ENCODE measurements at places on chromosomes 5 and 9. TPM values are rescaled to one million over a fixed set of nuclear protein-coding genes. Genes with fewer than 3 reads are reported as not detected.

PDZD2 gene
- 3.6 TPM for total RNA-seq

VCAN gene
- total RNA-seq = 85.8 TPM

OGN gene
- total RNA-seq = not detected

ENC1 gene
- 31.9 TPM for total RNA-seq

HRH2 gene
- total RNA-seq = 5.5 TPM

JADE2 gene
- 29.5 TPM for total RNA-seq

C9orf50 gene
- total RNA-seq = not detected

ANKRD34B gene
- total RNA-seq = 0.03 TPM

SPAAR gene
- 0.07 TPM for total RNA-seq

ACTBL2 gene
- not detected for total RNA-seq

CTSV gene
- total RNA-seq = 50.5 TPM

SPINK1 gene
- 1.4 TPM for total RNA-seq

FLT4 gene
- 7.2 TPM for total RNA-seq

SLC23A1 gene
- total RNA-seq = not detected

CCIN gene
- total RNA-seq = 0.17 TPM

TEK gene
- total RNA-seq = 0.37 TPM

FGF1 gene
- 2.9 TPM for total RNA-seq

DRD1 gene
- total RNA-seq = 0.10 TPM

ARSI gene
- total RNA-seq = 3.6 TPM

ITGA2 gene
- total RNA-seq = 1.2 TPM

ARSK gene
- total RNA-seq = 13.6 TPM

CDO1 gene
- 9.2 TPM for total RNA-seq

LCN15 gene
- not detected for total RNA-seq

TLX3 gene
- total RNA-seq = not detected

FOXD4L6 gene
- total RNA-seq = not detected

KIF3A gene
- 3.2 TPM for total RNA-seq

PCDH12 gene
- not detected for total RNA-seq

TRPM6 gene
- total RNA-seq = 0.24 TPM

SHOC1 gene
- not detected for total RNA-seq

CTXN3 gene
- total RNA-seq = not detected

SLC24A2 gene
- total RNA-seq = 1.3 TPM

SLCO4C1 gene
- 1.7 TPM for total RNA-seq

GMCL2 gene
- total RNA-seq = not detected

GBGT1 gene
- total RNA-seq = 6.8 TPM

ADCY2 gene
- total RNA-seq = 30.0 TPM

TMEM38B gene
- 9.4 TPM for total RNA-seq

CHSY3 gene
- 1.1 TPM for total RNA-seq

ADGRD2 gene
- not detected for total RNA-seq

GABRB2 gene
- total RNA-seq = 4.7 TPM

PDCD1LG2 gene
- total RNA-seq = not detected

PTPN3 gene
- 0.62 TPM for total RNA-seq

PCDHGA4 gene
- total RNA-seq = not detected

CDC20B gene
- not detected for total RNA-seq

SLC6A7 gene
- total RNA-seq = not detected

Data from H7 (cell line).